ENCODE measurements at places on chromosomes 11 and 22.
A peak's percentile ranks its signal among the peaks of the same experiment; 100 is the strongest.

DNA sequence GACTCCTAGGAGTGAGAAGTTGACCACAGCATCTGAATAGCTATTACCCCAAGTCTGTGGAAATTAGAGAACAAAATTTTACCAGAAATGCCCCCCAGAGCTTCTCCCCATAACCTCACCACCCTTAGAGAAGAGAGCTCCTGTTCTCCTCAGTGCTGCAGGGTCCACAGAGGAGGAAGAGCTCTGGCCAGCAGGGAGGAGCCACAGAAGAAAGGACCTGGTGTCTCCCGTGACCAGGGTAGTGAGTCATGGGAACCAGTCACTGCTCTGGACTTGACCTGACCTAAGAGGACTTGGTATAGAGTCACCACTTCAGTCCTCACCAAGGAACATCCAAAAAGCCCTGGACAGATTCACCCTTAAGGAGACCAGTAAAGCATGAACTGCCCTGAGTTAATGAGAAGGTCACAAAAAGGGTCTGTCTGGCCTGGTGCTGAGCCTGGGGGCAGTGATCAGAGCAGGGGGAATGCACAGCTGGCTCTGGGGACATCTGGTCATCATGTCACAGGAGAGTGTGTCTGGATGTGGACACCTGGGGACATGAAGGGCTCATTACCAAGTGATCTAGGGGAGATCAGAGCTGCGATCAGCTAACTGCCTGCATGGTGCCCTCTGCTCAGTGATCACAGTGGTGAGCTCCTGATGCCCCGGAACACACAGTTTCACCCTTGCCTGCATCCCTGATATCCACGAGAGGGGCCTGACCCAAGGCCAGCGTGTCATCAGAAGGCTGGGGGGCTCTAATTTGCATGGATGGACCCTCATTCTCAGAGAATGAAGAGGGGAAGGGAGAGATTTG lies 103.3 kb upstream of the TOP3B start:
- no peak for DNase-seq

DNA sequence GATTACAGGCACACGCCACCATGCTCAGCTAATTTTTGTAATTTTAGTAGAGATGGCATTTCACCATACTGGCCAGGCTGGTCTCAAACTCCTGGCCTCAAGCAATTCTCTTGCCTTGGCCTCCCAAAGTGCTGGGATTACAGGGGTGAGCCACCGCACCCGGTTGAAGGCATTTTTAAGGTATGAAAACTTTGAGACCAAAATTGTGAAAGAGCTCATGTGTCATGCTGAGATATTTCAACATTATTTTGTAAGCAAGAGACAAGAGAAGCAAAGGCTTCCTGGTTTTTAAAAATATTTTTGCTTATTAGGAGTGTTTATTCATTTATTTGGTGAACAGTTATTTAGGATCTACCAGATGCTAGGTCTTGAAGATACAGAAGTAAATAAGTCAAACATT lies 6.8 kb downstream of the NHERF4 start:
- no peak for DNase-seq

DNA sequence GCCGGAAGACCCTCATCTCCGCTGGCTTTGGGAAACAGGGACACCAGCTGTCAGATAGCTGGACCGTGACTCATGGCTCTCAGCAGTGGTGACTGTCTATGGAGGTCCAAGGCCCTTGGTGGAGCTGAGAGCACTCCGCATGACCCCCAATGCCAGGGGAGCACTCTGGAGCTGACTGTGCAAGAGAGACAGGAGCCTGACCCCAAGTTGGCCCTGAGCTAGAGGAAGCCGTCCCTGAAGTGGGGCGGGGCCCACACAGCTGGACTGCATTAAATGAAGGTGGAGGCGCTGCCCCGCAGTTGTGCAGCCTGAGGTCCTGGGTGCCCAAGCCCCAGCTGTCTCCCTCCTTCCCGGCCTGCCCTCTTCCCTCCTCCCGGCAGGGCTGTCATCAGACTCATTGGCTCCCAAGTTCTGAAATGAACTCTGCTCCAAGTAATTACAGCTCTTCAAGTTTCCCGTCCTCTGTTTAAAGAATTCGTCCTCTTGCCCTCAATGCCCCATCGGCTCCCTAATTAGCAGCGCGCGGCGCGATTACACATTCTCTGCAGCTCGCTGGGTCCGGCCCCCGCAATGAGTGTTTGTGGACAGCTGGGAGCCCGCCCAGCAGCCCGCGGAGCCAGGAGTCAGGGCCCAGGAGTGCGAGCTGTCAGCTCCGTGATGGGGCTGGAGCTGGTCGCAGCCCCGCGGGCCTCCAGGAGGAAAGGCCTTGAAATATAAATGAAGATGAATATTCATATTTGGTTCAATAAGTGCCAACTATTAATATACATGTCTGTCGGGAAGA lies 93.2 kb upstream of the LMO1 start:
- no peak for DNase-seq

GRCh38 chr22:25403811-25404471 lies 160.5 kb upstream of the GRK3 start:
- no peak for DNase-seq

DNA sequence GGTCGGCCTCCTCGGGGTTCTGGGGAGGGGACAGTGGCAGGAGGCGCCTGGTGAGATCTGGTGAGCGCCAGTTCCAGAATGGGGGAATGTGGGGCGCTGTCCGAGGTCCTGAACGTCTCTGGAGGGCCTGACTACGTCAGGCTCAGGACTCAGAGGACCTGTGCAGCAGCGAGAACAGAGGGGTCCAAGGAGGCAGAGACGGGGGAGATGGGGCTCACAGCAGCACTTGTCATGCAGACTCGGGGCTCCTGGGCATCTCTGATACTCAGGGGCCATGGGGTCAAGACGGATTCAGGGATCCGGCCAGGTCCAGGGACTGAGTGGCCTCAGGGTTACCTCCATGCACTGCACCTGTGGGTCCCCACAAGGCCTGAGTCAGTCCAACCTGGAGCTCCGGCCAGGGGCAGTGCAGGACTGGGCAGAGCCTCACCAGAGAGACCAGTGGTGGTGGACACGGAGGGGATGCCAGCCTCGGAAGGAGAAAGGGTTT lies 92.2 kb downstream of the BRD1 start:
- DNase-seq, result no peak

DNA sequence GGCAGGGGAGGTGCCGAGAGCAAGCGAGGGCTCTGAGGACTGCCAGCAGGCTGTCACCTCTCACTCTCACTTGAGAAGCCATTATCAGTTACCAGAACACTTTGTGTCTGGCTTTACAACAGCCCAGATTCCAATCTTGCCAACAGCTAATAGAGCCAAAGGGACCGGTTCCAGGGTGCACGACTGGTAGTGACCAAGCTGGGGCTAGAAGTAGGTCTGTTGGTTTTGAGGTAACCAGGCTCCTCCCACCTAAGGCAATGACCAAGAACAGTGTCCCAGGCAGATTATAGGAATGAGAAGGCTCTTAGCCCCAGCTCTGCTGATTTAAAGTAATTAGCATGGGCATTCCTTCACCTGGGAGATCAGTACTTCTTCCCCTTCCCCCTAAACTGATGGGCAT lies 7.2 kb upstream of the IL10RA start:
- no peak for DNase-seq

- DNase-seq, result no peak
Observed at GRCh38 chr11:117180020-117180419, 1.5 kb downstream of the SIDT2 start.

GRCh38 chr22:43377896-43378704 lies 33.7 kb upstream of the MPPED1 start:
- DNase-seq, result no peak

DNA sequence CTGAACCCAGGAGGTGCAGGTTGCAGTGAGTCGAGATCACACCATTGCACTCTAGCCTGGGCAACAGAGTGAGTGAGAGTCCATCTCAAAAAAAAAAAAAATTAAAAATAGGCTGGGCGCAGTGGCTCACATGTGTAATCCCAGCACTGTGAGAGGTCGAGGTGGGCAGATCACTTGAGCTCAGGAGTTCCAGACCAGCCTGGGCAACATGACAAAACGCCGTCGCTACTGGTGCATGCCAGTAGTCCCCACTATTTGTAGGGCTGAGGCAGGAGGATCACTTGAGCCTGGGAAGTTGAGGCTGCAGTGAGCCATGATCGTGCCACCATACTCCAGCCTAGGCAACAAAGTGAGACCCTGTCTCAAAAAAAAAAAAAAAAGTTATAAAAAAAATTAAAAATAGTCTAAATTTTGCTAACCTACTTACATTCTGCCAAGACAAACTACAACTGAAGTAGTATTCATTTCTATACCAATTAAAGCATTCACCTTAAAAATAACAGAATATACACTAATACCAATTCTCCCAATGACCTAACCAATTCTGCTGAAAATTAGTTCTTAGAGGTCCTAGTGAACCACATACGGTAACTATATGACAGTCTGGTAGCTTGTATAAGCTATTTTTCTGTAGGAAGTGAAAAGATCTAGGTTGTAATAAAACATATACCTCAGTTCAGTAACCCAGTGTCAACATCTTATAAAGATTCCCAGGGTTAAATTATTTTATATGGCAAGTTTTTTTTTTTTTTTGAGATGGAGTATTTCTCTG lies 7.1 kb downstream of the DDX6 start:
- DNase-seq, result no peak

DNA sequence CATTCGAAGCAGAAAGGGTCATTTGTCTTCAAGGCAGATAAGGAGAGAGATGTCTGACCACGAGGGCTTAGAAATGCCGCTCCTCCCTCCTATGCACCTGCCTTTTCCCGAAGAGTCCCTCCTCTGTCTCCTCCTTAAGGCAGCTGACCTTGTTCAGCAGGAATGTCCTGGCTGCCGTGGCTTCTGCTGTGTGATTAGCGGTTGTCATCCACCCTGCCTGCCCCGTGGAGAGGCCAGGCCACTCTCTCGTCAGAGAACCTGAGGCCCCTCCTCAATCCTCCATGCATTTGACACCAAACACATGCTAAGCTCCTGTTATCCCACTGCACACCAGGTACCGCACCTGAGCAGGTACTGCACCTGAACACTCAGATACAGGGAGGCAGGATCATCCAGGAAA lies 834.6 kb downstream of the TBC1D22A start:
- DNase-seq, result no peak

- DNase-seq, result no peak
Observed at GRCh38 chr11:126716456-126717083, 284.0 kb downstream of the KIRREL3 start.

GRCh38 chr11:58772329-58773285 lies 40.9 kb upstream of the GLYAT start:
- DNase-seq, result no peak

DNA sequence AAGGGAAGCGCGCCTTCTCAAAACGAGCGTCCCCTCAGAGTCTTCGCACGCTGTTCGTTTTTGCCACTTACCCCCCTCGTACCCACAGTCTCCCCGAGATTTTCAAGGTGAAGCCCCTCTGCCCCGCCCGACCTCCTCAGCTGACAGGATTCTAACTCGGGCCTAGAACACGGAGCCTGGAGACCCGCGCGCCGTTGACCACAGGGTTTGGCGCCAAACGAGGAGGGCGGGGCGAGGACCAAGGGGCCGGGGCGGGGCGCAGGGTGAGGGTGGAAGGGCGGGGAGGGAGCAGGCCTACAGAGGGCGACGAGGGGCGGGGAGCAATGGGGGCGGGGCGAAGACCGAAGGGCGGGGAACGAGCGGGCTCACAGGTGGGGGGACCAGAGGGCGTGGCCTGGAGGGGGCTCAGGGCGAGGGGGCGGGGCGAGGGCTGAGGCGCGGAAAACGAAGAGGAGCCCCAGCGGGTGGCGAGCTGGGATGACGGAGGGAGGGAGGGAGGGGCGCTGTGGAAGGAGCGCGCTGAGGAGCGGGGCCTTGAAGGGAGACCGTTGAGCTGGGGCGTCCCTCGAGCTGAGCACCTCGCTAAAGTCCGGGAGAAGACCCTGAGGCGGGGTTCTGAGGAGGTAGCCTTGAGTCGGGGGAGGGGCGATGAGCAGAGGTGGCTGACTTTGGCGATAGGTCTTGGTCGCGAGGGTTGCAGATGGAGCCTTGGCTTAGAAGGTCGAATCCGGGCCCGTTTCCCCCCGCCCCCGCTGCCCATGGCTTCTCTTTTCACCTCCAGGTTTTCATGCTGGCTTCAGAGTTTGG lies at the start of gene DMC1:
DMC1 (minus strand) TSS at position 212 of the 807 bp plus-strand sequence. CDS start 1,927 bp downstream, outside the sequence.
- DNase-seq, result peak; percentile 94

DNA sequence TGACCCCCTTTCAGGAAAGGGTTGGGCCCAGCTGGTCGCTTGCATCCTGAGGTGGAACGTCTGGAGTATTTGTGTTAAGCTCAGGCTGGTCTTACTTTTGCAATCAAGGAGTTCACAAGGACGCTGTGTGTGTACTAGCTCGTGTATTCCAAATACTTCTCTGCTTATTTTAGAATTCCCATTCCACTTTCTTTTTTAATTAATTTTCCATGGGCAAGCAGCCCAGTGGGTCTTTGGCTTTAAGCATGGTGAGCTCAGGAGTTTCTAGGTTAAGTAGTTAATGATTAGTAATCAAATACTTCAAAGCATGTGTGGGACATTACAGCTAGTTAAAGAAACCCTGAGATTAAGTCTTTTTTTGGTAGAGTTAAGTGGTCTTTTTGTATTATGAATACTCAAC lies 68.6 kb downstream of the CSNK2A3 start:
- no peak for DNase-seq

DNA sequence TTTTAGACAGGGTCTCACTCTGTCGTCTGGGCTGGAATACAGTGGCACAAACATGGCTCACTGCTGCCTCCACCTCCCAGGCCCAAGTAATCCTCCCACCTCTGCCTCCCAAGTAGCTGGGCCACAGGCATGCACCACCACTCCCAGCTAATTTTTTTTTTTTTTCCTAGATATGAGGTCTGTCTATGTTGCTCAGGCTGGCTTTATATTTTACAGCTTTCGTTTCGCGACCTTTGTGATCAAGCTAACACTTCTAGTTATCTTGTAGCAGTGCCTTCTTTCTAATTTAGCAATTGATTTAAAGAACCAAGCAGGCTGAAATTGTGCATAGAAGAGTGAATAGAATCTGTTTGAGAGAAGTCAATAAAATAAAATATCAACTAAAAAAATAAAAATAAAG lies 11.3 kb downstream of the CKAP5 start:
- DNase-seq, result no peak

GRCh38 chr11:66471142-66471541 lies 4.4 kb downstream of the PELI3 start:
- no peak for DNase-seq

- no peak for DNase-seq
Observed at GRCh38 chr11:75286826-75287465, 46.4 kb downstream of the TPBGL start.

- DNase-seq, result no peak
Observed at GRCh38 chr11:128755564-128755963, 61.7 kb downstream of the FLI1 start.

- no peak for DNase-seq
Observed at GRCh38 chr11:34641456-34641855, 20.6 kb downstream of the EHF start.

DNA sequence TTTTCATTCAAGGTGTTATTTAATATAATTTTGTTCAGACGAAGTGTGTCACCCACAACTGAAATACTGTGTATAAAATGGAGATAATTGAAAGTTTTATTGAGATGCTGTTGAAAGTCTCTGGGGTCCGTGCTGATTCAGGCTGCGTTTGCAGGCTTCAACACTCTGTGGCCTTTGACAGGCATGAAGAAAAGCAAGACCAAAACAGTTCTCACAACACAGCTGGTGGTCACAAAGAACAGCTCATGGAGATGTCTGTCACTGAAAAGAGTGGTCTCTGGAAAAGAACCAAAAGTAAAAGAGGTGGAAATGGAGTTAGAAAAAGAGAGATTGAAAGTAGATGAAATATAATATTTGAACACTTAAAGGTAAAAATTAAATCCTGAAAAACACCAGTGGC lies 9.8 kb upstream of the MPPED2 start:
- no peak for DNase-seq
